Activated CD4-positive, alpha-beta T cell treated with anti-CD3 and anti-CD28 coated beads for 24 hours (primary cell): ENCODE measurements at places on chromosomes 12 and 14.

DNA sequence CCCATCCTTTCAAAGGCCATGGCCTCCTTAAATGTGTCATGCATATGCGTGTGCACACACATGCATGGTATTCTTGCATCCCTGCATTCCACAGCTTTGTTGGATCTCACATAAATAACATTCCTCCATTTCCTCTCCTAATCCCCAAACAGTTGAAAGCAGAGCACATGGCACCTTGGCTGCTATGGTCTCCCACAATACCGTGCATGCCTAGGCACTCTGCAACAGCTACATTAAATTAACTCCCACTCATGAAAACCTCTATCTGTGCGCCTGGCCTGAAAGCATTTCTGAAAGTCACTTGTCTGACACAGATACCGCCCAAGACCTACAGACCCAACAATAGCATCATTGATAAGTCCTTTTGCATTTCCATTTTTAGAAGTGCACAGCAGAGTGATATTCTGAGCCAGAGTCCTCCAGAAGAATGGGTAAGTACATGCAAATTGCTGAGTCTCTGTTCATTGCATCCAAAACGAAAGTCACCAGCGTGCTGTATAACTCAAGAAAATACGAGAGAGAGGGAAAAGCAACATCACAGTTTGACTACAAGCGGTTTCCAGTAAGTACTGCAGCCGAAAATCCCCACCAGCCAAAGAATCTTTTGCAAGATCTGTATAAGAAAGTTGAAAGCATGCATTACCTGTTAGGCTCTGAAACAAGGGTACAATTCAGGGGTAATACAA, 436 bp downstream of the ASB2 start:
- no peak for DNase-seq

DNA sequence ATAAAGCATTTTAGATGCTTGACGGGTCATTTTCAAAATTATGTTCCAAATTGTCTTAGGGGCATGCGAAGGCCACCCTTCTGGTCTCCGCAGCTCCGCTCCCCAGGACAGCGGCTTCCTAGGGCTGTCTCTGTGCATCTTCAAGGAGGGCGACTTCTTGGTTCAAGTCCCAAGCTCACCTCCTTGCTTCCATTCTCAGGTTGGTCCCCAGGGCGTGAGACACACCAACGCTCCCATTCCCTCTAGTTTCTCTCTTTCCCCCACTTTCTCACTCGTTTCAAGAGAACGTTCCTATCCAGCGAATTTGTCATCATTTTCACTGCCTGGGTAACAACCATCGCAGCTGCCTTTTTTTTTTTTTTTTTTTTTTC, 109.4 kb upstream of the CCND2 start:
- DNase-seq, result no peak

DNA sequence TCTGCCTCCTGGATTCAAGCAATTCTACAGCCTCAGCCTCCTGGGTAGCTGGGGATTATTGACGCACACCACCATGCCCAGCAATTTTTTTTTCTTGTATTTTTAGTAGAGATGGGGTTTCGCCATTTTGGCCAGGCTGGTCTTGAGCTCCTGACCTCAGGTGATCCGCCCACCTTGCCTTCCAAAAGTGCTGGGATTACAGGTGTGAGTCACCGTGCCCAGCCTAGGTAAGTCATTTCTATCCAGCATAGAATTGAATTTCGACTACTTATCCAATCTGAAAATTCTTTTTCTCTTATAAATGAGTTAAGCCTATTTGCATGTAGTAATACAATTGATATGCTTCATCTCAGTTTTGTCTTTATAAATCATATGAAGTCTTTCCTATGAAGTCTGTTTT, 12.9 kb upstream of the NOPCHAP1 start:
- no peak for DNase-seq

- no peak for DNase-seq
Observed at GRCh38 chr12:32773691-32774090, 18.0 kb upstream of the YARS2 start.

DNA sequence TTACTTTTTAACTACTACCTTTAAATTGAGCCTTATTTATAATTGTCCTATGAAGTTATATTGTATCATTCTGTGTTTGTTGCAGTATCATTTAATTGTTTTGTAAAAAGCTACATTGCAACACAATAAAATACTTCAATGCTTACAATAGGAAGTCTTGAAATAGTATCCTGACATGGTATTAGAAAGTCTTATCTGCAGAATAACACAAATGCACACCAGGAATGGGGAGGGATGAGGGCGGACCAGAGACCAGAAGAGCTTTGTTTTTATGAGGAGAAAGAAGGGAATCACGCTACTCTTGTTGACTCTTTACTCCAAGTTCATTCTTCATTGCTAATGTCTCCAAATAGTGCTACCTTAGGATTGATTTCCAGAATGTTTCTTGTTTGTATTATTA, 120.2 kb downstream of the MON2 start:
- DNase-seq, result no peak

DNA sequence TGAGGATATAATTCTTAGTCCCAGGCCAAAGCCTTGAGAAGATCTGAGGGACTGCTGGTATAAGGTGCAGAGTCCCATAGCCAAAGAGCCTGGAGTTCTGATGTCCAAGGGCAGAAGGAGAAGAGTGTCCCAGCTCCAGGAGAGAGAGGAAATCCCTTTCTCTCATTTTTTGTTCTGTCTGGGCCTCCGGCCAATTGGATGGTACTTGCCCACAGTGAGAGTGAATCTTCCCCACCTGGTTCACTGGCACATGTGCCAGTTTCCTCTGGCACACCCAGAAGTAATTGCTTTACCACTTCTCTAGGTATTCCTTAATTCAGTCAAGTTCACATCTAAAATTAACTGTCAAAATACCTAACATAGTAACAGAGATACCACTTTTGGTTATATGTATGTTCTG, 15.3 kb downstream of the ARID4A start:
- DNase-seq, result no peak

- no peak for DNase-seq
Observed at GRCh38 chr12:23699031-23699430, 250.4 kb downstream of the SOX5 start.

DNA sequence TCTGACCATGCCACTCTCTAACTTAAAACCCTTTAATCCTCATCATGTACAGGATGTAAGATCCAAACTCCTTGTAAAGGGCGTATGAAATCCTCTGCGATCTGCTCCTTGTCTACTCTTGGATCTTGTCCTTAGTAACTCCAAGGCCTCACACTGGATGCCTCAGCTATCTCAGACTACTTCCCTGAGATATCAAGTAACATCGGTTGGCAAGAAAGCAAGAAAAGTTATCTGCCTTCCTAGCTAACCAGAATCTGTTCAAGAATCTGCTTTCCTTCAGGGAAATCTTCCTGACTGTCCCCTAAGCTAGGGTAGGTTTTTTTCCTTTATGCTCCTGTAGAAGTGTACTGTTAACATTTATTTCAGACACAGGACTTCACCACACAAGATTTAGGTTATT, 82.6 kb downstream of the TAOK3 start:
- no peak for DNase-seq

DNA sequence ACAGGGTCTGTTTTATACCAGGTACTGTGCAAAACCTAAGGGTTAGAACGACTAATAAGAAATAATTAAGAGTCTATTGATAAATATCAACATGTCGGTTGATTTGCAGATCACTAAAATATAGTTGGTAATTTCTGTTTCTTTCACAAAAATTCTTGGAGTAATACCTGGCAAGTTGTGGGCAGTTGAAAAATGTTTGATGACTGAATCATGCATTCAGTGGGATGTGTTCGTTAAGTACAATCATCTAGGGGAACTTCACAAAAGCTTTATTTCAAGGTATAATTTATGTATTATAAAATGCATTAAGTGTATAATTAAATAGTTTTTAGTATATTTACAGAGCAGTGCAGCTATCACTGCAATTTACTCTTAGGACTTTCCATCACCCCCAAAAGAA, 120.0 kb downstream of the KCNA5 start:
- no peak for DNase-seq

- no peak for DNase-seq
Observed at GRCh38 chr12:49885118-49885517, 18.6 kb downstream of the FAIM2 start.

GRCh38 chr12:106974511-106974910, 12.4 kb downstream of the MTERF2 start:
- DNase-seq, result no peak

GRCh38 chr14:103097994-103098957, 3.8 kb downstream of the EXOC3L4 start:
- DNase-seq, result no peak

DNA sequence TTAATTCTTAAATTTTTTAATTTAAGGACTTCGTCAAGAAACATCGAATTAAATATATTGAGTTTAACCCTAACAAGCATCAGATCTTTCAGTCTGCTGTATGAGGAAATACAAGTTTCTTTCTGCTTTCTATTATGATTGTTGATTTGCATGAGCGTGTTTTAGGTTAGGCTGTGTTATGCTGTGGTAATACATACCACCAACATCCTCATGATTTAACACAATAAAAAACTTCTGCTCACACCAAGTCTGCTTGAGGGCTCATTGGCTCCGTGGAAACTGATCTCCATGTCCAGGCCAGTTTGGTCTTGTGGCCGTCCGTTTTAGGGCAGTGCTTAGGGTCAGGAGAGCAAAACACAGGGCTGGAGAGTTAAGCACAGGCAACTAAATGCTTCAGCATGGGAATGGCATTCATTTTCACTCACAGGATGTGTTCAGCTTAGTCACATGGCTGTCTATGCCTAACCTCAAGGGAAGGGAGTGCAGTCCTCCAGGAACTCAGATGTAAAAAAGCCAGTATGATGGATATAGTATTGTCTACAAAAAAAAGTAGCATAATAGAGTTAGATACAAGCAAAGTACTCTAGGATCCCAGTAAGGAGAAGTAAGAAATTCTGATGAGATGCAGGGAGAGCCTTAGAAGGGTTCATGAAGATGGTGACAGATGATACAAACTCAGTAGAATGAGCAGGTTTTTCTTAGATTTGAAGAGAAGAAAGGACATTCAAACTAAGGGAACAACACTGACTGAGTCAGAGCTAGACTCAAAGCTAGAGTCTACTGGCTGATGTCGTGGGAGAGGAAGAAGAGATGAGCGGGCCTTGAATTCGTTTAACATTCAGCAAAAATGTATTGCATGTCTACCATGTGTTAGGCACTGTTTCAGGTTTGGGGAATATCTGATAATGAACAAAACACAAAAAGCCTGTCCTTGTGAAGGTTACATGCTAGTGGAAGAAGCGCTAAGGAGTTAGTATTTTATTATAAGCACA, 16.3 kb downstream of the MARK3 start:
- DNase-seq, result no peak

DNA sequence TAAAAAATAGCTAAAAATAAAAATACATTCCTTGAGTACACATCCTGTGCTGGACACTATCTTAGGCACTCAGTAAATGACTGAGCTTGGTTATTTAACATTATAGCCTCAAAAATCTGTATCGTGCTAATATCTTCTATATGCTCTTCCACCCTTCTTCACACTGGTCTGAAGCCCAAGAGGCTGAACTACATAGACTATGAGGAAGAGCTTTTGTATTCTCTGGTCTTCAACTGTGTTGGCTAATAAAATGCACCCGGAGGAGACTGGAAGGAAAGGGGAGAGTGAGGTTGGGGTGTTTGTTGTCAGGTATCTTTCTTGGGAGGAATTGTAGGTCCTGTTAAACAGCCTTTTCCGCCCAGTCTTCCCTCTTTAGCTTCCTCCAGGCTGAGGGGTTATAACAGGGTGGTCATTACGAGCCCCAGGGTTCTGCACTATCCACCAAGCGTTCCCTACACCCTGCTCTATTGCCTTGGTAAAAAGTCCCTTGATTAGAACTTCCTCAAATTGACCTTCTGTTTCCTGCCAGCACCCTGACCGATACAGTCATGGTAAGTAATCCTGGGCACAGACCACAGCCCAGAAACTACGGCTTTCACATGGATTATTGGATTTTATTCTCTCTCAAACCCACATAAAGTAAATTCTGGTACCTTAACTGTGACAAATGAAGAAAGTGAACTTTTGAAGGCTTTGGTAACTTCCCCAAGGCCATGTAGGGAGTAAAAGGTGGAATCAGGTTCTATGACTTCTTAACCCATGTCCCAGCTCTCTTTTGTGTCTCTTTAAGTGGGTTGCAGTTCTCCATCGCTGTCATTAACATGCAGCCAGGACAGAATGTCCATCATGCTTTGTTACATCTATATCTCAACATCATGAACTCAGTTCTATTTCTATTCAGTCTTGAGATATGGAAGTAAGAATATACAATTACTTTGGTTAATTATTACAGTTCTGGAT, 71.3 kb downstream of the PTHLH start:
- DNase-seq, result no peak

GRCh38 chr12:116561181-116561821, 2.1 kb downstream of the MAP1LC3B2 start:
- no peak for DNase-seq

GRCh38 chr14:99809360-99809759, 16.1 kb downstream of the EML1 start:
- DNase-seq, result no peak

DNA sequence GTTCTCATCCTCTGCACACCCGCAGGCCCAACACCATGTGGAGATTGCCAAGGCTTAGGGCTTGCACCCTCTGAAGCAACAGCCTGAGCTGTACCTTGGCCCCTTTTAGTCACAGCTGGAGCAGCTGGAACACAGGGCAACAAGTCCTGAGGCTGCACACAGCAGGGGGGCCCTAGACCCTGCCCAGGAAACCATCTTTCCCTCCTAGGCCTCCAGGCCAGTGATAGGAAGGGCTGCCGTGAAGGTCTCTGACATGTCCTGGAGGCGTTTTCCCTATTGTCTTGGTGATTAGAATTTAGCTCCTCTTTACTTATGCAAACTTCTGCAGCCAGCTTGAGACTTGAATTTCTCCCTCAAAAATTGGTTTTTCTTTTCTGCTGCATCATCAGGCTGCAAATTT, 373.5 kb upstream of the CLEC14A start:
- DNase-seq, result no peak

GRCh38 chr14:104367866-104368750, 211.5 kb upstream of the C14orf180 start:
- DNase-seq, result no peak

GRCh38 chr12:55934773-55935172, 3.8 kb downstream of the DGKA start:
- DNase-seq, result no peak

- no peak for DNase-seq
Observed at GRCh38 chr14:39740454-39740853, 308.2 kb upstream of the FBXO33 start.

DNA sequence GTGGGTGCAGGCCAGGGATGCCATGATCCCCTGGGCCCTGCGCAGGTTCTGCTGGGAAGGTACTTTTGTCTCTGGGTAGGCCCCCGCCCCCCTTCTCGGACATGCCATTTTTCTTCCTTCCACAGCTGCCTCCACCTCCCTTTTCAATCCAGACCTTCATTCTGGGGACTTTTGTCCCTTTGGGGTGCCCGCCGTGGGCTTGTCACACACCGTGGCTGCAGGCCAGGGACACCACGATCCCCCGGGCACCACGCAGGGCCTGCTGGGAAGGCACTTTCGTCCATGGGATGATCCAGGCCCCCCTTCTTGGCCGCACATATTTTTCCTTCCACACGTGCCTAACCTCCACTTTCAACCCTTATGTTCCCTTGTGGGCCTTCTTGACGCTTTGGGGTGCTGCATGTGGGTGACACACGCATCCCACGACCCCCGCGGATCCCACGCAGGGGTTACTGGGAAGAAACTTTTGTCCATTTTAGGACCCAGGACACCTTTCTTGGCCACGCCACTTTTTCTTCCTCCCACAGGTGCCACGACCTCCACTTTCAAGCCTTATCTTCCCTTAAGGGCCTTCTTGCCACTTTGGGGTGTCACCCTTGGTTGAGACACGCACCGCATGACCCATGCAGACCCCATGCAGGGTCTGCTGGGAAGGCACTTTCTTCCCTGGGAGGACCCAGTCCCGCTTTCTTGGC, 272.5 kb downstream of the ALG10 start:
- DNase-seq, result no peak
